ENCODE measurements at places on chromosomes 5 and 9. TPM values are rescaled to one million over a fixed set of nuclear protein-coding genes. Genes with fewer than 3 reads are reported as not detected.

GRCh38 chr5:117204926-117205869 lies 630.6 kb upstream of the SEMA6A start:
- H3K27ac ChIP-seq = no peak overlapping the region
- no peak overlapping the region for H3K4me3 ChIP-seq
- no peaks in the 10 kb centered on the region for H3K27me3 ChIP-seq
- no peaks in the 10 kb centered on the region for H3K4me1 ChIP-seq

- peaks cover 40% of the 10 kb centered on the region for H3K4me1 ChIP-seq
- H3K27ac ChIP-seq = peak overlapping the region; percentile 86
- peaks cover 5% of the 10 kb centered on the region for H3K36me3 ChIP-seq
These were observed 224.3 kb downstream of the AUH start for GRCh38 chr9:91137391-91137790.

GRCh38 chr5:176847148-176847547 lies 36.8 kb downstream of the UNC5A start:
- no peak overlapping the region for H3K27ac ChIP-seq
- H3K4me1 ChIP-seq = peaks cover 2% of the 10 kb centered on the region
- no peak overlapping the region for H3K4me3 ChIP-seq
- H3K36me3 ChIP-seq = no peaks in the 10 kb centered on the region
- peaks cover 14% of the 10 kb centered on the region for H3K27me3 ChIP-seq
- no peak for DNase-seq

DNA sequence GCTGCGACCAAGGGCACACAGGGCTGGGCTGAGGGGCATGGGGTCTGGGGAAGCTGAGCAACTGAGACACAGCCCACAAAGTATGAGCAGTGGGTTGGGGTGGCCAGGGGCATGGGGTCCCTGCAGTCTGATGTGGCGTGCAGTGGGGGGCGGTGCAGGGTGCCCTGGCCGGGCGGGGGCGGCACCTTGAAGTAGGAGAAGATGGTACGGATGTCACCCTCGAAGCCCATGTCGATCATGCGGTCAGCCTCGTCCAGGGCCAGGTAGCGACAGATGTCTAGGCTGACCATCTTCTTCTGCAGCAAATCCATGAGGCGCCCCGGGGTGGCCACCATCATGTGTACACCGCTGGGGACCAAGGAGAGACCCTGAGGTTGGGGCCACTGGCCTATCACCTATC lies 3.3 kb downstream of the DDX41 start:
- H3K4me1 ChIP-seq = peaks cover 49% of the 10 kb centered on the region
- peaks cover 11% of the 10 kb centered on the region for H3K36me3 ChIP-seq
- H3K4me3 ChIP-seq = no peak overlapping the region
- no peak for DNase-seq
- H3K27ac ChIP-seq = no peak overlapping the region

- no peak within 1 kb of the TSS for H3K27ac ChIP-seq
- no peaks in the 10 kb centered on the region for H3K4me1 ChIP-seq
- H3K4me3 ChIP-seq = no peak within 1 kb of the TSS
These were observed at the start of gene PLCXD3 for GRCh38 chr5:41510176-41510831. Gene PLCXD3, minus strand, starts transcription at chr5:41510601. Its CDS starts 75 bp downstream, at chr5:41510526.

DNA sequence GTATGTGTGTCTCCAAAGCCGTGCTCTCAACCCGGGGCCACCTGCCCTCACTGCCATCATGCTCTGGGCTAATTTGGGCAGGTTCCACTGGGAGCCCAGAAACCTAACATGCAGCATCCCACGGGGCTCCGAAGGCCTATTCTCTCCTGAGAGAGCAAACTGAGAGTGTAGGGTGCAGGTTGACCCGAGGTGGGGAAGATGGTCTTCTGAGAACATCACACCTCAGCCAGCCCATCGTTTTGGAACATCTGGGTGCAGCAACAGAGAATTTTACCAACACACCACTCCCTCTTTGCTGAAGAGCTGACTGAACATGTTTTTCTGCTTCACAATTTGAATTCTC lies 294.6 kb upstream of the TUT7 start:
- no peaks in the 10 kb centered on the region for H3K4me1 ChIP-seq
- H3K36me3 ChIP-seq = no peaks in the 10 kb centered on the region
- peaks cover 5% of the 10 kb centered on the region for H3K27me3 ChIP-seq
- no peak overlapping the region for H3K27ac ChIP-seq
- DNase-seq = no peak
- H3K4me3 ChIP-seq = no peak overlapping the region

GRCh38 chr9:69171049-69171448 lies 3.0 kb upstream of the TJP2 start:
- H3K4me3 ChIP-seq = peak overlapping the region; percentile 0
- DNase-seq = no peak
- H3K27me3 ChIP-seq = no peaks in the 10 kb centered on the region
- peaks cover 33% of the 10 kb centered on the region for H3K4me1 ChIP-seq
- no peak overlapping the region for H3K27ac ChIP-seq

DNA sequence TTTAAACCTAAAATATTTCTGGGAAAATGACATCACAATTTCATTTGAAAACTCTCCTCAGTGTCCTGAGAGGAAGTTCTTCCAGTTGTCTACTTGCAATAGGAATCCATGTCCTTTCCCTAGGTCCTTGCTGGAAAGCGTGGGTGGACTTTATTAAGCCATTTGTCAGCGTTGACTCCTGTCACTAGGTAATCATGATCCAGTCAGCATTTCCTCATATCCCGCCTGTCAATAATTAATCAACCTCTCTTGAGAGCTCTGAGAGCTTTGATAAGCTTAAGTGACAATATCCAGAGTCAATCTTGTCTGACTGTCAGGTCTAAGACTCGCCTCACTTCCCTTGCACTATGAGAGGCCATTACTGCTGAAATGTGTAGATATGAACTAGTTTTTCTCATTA lies 107.2 kb upstream of the SLIT3 start:
- DNase-seq = no peak
- H3K27ac ChIP-seq = no peak overlapping the region
- H3K4me3 ChIP-seq = no peak overlapping the region
- H3K36me3 ChIP-seq = no peaks in the 10 kb centered on the region
- H3K4me1 ChIP-seq = no peaks in the 10 kb centered on the region
- peaks cover 8% of the 10 kb centered on the region for H3K27me3 ChIP-seq

DNA sequence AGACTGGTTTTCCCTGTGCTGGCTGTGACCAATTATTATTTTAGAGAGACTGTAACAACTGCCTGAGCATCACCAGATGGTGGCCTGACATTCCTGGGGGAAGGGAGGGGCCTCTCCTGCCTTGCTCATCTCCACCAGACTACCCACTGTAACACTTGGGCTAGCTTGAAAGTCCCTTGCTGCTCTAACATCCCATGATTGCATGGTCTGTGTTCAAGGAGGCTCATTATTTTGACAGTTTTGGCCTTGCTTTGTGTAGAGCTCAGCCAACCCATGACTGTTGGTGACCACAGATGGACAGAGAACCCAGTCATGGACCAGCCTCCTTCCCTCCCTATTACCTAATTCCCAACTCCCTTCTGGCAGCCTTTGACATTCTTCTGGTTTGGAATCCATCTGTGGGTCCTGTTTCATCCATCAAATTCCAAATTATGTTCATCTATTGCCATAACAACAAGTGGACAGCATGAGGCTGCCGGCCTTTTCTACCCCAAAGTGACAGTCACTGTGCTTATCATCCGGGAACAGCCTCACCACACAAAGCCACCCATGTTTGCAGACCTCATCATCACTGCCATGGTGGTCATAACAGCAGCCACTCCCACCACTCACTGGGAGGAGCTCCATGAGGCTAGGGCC lies 49.0 kb upstream of the ICE1 start:
- DNase-seq = no peak
- H3K36me3 ChIP-seq = no peaks in the 10 kb centered on the region
- no peak overlapping the region for H3K4me3 ChIP-seq
- H3K27me3 ChIP-seq = peaks cover 4% of the 10 kb centered on the region
- H3K27ac ChIP-seq = no peak overlapping the region

- no peaks in the 10 kb centered on the region for H3K4me1 ChIP-seq
- peaks cover 8% of the 10 kb centered on the region for H3K36me3 ChIP-seq
- H3K27me3 ChIP-seq = no peaks in the 10 kb centered on the region
- DNase-seq = no peak
- no peak overlapping the region for H3K27ac ChIP-seq
These were observed 82.4 kb downstream of the CNTLN start for GRCh38 chr9:17217272-17217671.

DNA sequence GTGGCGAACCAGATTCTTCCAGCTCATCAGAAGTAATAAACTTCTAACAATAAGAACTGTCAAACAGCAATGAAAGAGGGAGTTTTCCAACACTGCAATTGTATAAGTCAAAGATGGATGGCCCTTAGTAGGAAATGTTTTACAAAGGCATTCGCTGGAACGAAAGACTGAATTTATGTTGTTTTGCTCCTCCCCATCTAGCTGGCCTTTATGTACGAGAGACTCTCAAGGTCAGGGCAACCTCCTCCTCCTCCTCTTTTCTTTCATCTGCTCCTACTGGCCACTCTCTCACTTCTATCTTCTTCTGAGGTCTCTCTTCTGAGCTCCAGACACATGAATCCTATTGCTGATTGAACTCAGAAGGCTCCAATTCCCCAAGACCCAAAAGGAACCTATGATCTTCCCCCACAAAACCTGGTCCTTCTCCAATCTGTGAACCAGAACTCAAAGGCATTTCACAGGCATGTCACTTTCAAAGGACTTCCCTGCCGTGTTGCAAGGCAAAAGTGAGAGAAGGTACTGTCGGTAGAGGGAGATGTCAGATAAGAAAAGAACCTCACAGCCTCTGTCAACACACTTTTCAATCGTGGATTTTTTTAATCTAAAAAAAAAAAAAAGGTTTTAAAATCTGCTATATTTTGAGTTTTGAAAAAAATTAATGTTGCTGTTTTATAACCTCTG lies 28.5 kb upstream of the PUM3 start:
- no peak for DNase-seq
- H3K4me1 ChIP-seq = peaks cover 4% of the 10 kb centered on the region
- H3K27me3 ChIP-seq = peaks cover 46% of the 10 kb centered on the region
- no peak overlapping the region for H3K4me3 ChIP-seq
- H3K36me3 ChIP-seq = no peaks in the 10 kb centered on the region

DNA sequence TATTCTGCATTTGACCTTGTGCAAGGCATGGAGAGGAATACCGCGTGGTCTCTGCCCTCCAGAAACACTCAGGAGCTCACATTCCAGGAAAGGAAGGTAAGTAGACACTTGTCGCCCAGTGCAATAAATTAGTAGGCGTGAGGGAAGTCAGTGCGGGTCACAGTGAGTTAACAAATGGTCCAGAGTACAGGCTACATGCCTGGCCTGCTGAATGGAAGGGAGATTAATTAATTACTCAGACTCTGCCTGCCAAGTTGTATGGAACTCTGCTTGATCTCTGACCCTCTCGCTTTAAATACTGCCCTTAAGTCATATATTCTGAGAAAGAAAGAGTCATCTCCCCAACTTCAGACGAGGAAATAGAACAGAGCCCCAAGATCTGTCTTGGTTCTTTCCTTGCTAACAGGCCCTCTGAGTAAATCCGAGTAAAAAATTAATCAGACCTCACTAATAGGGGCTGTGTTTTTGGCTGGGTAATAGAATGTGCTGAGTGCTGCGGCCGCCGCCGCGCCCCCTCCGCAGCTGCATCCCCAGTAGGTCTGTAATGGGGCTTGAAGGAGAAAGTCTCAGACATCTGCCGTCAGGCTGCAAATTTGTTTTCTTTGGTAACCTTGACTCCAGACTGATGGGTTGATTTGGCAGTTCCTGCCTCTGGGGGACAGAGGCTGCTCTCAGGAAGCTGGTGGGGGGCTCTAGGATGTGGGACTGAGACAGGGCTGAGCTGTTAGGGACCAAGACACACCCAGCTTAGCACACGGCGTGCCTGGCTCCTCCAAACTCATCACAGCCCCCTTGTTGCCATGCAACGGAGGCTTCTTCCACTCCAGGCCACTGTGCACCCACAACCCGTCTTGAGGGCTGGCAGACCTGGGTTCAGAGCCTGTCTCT lies 144.4 kb downstream of the NSG2 start:
- no peak overlapping the region for H3K4me3 ChIP-seq
- H3K27me3 ChIP-seq = peaks cover 8% of the 10 kb centered on the region
- H3K4me1 ChIP-seq = no peaks in the 10 kb centered on the region
- DNase-seq = no peak
- no peaks in the 10 kb centered on the region for H3K36me3 ChIP-seq

GRCh38 chr5:126808521-126808988 lies 31.6 kb downstream of the LMNB1 start:
- H3K27me3 ChIP-seq = no peaks in the 10 kb centered on the region
- peak overlapping the region; percentile 94 for H3K27ac ChIP-seq
- peak overlapping the region; percentile 34 for H3K4me3 ChIP-seq
- no peak for DNase-seq
- peaks cover 17% of the 10 kb centered on the region for H3K36me3 ChIP-seq
- H3K4me1 ChIP-seq = peaks cover 44% of the 10 kb centered on the region

GRCh38 chr5:78103232-78103918 lies 191.1 kb downstream of the AP3B1 start:
- H3K4me3 ChIP-seq = no peak overlapping the region
- no peak overlapping the region for H3K27ac ChIP-seq
- no peak for DNase-seq
- H3K36me3 ChIP-seq = peaks cover 22% of the 10 kb centered on the region

GRCh38 chr9:69444021-69444420 lies 119.0 kb downstream of the ENTREP1 start:
- no peak overlapping the region for H3K27ac ChIP-seq
- no peak for DNase-seq
- H3K27me3 ChIP-seq = no peaks in the 10 kb centered on the region
- no peak overlapping the region for H3K4me3 ChIP-seq
- H3K36me3 ChIP-seq = no peaks in the 10 kb centered on the region

DNA sequence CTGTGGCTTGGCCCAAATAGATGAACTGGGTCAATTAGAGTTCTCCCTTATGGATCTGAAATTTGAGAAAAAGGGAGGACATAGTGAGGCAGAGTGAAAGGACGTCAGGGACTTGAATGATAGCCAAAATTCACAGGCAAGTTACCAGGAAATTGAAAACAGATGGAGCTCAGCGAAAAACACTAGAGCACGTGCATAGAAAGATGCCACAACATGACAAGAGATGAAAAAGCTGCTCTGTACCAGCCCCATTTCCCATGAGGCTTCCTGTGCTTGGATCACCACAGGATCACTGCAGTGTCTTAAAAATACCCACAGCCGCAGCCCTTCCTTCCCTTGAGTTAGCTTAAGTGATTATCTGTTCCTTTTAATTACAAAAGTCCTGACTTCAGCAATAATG lies 39.0 kb upstream of the HOMER1 start:
- H3K36me3 ChIP-seq = no peaks in the 10 kb centered on the region
- peaks cover 3% of the 10 kb centered on the region for H3K4me1 ChIP-seq
- DNase-seq = no peak
- H3K27me3 ChIP-seq = no peaks in the 10 kb centered on the region

DNA sequence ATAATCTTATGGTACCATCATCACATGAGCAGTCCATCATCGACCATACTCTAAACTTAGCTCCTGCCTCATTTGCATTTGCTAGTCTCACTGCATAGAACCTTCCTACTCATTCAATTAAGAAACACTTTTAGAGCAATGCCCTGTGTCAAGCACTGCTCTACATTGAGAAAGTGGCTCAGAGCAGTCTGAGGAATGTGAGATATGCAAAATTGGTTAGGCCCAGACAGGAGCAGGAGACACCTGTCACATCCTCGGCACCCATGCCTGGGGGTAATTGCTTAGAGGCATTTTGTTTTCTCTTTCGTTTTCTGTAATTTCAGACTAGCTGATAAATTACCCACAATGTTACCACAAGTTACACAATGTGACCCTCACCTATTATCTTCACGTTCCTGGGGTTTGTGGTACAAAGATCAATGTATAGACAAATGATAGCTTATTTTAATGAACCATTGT lies 4.9 kb upstream of the RARS1 start:
- peaks cover 15% of the 10 kb centered on the region for H3K4me1 ChIP-seq
- no peak for DNase-seq
- no peaks in the 10 kb centered on the region for H3K36me3 ChIP-seq
- H3K4me3 ChIP-seq = no peak overlapping the region
- no peak overlapping the region for H3K27ac ChIP-seq

The GDA gene
- not detected for total RNA-seq

The SPINK6 gene
- total RNA-seq = not detected

The NUTM2F gene
- not detected for total RNA-seq

The C5orf22 gene
- total RNA-seq = 29.5 TPM

The GGTA1 gene
- total RNA-seq = not detected

The PRR7 gene
- 2.6 TPM for total RNA-seq

The SERF1A gene
- 11.3 TPM for total RNA-seq

The PCDHGA12 gene
- total RNA-seq = 1.4 TPM
